ENCODE measurements at places on chromosomes 16 and 17.

- no peak for DNase-seq
Observed at GRCh38 chr16:88917146-88917914, 50.9 kb upstream of the PABPN1L start.

GRCh38 chr17:4946312-4946976 lies 1.9 kb downstream of the PFN1 start:
- no peak for DNase-seq

- DNase-seq = no peak
Observed at GRCh38 chr16:65833171-65833871, 533.2 kb upstream of the CDH5 start.

DNA sequence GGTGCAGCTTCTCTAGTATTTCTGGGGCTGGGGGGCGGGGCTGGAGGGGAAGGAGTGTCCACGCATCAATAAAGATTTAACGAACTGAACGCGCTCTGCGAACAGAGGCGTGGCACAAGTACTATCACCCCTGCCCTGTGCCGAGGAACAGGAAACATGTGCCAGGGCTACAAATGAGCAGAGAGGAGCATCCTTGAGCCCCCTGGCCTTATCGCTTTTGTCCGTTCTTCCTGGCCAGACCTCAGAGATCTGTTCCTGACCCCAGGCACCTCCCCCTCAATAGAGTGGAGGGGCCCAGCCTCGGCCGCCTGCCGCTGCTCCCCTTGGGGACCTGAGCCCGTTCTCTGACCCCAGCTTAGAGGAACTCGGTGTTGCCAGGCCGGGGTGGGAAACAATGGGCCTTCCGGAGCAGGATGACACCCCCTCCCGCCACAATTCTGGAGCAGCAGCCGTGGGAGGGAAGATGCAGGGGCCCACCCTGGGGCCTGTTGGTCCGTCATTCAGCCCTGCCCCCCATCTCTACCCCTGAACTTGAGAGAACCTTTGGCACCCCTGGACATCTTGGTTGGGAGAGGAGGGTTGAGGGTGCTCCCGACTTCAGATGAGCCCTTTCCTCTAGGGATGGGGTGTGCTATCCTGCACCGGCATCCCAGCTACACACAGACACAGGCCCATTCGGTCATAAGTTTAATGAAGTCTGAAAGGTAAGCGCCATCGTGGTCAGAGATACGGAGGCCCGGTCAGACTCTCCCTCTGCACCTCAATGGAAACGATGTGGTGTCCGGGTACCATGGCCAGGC lies 1.1 kb downstream of the NAA38 start:
- DNase-seq = peak; percentile 91
